ENCODE measurements at places on chromosomes 6 and 20.
A peak's percentile ranks its signal among the peaks of the same experiment; 100 is the strongest.

- no peak for DNase-seq
These were observed 35.9 kb downstream of the RIPOR3 start for GRCh38 chr20:50655311-50655880.

- no peak for DNase-seq
These were observed 130.6 kb downstream of the CEP57L1 start for GRCh38 chr6:109225946-109226345.

DNA sequence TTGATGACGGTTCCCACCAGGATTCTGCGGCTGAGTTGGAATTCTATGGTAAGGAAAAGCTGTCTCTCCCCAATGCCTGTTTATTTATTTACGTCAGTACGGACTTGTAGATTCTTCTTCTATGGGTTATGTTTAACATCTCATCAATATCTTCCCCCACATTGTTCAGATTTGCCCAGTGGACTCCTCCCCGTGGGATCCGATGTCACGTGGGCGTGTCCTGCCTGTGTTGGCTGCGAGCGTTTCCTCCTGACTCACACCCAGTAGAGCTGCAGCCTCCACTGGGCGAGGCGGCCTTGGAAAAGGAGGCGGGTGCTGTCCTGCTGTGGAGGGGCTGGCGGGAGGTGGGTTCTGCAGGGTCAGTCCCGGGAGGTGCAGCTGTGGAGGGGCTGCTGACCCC lies 46.8 kb upstream of the SLCO4A1 start:
- peak; percentile 93 for DNase-seq

- DNase-seq = no peak
These were observed 152.9 kb downstream of the INSM1 start for GRCh38 chr20:20520776-20521175.

DNA sequence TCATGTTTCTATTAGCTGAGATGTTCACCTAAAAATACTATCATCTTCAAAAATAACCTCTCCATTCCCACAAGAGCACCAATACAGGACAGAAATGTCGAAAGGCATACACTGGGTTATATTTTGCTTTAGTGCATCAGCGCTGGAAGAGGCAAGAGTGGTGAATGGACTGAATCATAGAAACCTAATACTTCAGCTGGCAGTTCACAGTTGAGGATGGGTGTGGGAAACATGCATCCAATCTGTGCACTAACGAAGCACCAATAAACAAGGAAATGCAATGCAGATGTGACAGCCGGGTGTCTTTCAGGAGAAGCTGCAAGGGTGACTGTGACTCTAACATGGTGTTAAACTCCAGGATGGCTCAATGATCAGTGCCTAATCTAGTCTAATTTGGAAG lies 365.8 kb downstream of the ESR1 start:
- no peak for DNase-seq

GRCh38 chr6:4466261-4466660 lies 309.9 kb upstream of the CDYL start:
- no peak for DNase-seq

DNA sequence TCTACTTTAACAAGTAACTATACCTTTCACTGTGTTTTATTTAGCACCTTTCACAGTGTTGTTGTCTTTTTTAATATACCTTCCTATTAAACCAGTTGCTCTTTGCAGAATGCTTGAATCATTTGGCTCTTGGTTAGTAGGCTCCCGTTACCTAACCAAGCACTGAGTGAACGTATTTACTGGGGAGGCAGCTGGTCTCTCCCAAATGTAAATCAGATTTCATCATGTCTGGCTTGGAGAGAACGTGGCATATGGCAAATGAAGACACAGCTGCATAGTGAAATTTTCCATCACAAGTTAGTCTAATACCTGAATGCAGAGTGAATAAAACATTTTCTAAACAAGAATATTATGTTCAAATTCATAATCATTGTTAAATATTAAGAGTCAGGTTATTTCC lies 12.4 kb downstream of the HTR1E start:
- DNase-seq = no peak

GRCh38 chr6:16355699-16356446 lies 117.5 kb downstream of the GMPR start:
- DNase-seq = no peak

DNA sequence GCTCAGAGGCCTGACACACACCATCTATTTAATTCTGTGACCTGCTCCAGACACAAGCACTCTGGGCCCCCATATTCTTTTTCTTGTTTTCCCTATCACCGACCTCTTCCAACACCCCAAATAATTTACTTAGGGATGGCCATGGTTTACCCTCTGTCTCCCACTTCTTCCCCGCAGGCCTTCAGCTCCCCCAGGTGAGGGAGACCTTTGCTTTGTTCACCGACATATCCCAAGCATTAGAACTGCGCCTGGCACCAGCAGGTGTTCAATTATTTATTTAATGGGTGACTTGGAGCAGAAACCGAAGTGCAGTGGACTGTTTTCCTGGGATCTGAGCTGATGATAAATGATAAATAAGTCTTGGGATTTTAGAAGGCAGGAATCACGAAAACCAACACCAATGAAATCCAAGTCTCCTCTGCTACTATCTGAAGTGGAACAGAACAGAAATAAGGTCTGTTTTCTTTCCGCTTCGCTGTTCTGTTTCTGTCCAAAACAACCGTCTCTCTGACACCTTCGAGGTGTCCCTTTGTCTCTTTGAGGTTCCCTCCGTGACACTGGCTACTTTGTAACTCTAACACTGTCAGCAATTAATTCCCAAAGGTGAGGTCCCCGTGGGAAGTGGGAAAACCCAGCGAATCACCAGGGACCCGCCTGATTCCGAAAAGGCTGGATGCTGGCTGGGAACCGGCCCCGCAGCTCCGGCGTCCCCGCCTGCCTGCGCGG lies 1.1 kb upstream of the RIN2 start:
- DNase-seq = no peak

DNA sequence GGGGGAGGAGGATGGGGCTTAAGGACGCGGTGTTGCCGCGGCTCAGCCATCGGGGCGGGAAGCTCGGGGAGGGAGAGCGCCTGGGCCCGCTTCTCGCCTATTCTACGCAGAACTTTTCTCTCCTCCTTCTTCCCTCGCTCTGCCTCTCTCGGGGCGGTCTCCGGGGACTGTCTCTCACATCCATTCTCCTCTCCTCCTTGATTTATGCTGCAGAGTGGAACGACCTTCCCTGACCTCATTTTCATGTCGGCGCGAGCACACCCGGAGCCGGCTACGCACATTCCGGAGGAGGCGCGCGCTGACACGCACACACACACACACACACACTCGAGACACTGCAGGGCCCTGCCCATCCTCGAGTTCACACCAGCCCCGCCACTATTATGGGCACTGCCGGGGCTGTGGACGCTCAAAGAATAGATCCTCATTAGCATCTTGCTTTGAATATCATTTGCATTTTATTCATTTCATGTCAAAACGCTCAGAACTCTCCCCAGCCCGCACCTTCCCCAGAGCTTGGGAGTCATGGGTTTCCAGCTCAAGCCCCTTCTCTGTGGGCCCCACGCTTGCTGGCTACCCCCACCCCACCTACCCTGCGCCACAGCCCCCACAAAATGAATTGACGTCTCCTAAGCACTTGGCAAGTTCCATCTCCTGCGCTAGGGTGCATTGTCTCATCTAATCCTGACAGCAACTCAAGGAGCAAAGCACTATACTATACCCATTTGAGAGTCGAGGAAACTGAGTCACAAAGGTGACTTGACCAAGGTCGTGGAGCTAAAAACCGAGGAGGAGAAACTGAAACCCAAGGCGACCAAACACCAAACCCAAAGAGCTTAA lies 36.8 kb downstream of the NCR2 start:
- DNase-seq = no peak

DNA sequence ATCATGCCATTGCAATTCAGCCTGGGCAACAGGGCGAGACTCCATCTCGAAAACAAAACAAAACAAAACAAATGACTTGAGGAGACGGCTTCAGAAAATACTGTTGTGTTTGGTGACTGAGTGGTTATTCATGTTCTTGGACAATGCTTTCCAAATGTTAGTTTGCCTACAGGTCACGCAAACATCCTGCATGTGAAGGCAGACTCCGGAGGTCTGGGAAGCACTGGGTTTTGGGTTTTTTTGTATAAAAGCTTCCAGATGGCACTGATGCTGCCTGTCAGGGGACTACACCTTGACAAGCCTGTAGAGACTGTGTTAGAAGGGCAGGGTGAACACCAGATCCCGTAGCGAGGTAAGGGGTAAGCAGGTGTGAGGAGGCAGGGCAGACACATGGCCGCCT lies 81.7 kb downstream of the THBS2 start:
- DNase-seq = no peak

GRCh38 chr20:10067321-10067720 lies 32.5 kb downstream of the ANKEF1 start:
- DNase-seq = no peak

GRCh38 chr20:34300256-34300806 lies 2.8 kb downstream of the AHCY start:
- DNase-seq = peak; percentile 31
